NCI-H187 treated with DMSO at 0.1 percent for 48 hours (cell line): ENCODE measurements at places on chromosomes 5 and 9.

- DNase-seq, result no peak
Observed at GRCh38 chr5:33032271-33033070, 321.4 kb downstream of the NPR3 start.

- no peak for DNase-seq
Observed at GRCh38 chr5:172441262-172441751, 13.0 kb downstream of the SH3PXD2B start.

- DNase-seq, result no peak
Observed at GRCh38 chr9:34338665-34339385, 9.5 kb downstream of the NUDT2 start.

- DNase-seq, result no peak
Observed at GRCh38 chr5:150175536-150175935, 9.0 kb downstream of the CDX1 start.

GRCh38 chr5:21391506-21391905, 1403.5 kb upstream of the CDH18 start:
- no peak for DNase-seq

DNA sequence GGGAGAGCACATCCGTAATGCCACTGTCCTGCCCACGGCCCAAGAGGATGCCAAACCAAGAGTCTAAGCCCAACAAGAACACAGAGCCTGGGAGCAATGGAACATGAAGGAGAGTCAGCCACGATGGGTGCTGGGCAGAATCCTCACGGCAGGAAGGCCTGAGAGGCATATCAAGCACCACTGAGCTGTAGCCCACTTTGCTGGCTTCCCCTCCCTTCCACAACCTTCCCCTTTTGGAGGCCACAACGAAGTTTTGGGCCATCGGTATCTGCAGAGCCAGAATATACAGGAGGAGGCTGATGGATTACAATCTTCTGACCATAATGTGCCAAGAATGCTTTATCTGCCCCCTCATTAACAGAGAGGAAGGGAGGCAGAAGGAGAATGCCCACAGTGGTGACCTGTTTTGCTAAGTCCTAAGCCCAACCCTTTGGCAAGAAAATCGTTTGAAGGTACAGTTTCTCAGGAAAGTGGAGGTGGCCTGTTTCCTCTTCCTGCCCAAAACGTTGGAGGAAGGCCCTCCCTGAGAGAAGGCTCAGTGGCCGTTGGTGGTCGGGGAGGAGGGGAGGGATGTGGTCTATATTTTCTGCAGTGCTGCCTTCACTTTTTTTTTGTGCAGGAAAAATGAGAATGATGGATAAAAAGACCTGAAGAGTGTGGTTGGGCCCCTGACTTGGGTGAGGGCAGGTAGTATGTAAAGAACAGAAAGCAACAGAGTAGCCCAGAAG, 26.2 kb downstream of the MACROH2A1 start:
- DNase-seq, result no peak

- DNase-seq, result no peak
Observed at GRCh38 chr5:9207817-9208418, 338.0 kb downstream of the SEMA5A start.

GRCh38 chr9:79164406-79164805, 407.4 kb upstream of the TLE4 start:
- DNase-seq, result no peak

DNA sequence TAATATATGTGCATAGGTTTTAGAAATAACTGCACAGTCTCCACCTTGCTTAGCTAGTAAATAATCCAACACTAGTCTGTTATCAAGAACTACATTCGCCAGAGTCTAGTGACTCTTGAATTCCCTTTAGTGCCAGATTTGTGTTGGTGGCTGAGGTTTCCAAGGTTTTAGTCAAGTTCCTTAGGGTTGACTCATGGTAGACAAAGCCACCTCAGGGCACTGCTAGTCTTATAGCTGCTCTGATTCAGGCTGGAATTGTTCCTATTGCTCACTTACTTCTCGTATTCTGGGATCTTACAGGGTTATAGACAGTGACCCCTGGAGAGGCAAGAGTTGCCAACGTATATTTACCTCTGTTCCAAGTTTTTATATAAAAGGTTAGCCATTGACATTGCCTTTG, 1369.8 kb upstream of the CDH9 start:
- no peak for DNase-seq

DNA sequence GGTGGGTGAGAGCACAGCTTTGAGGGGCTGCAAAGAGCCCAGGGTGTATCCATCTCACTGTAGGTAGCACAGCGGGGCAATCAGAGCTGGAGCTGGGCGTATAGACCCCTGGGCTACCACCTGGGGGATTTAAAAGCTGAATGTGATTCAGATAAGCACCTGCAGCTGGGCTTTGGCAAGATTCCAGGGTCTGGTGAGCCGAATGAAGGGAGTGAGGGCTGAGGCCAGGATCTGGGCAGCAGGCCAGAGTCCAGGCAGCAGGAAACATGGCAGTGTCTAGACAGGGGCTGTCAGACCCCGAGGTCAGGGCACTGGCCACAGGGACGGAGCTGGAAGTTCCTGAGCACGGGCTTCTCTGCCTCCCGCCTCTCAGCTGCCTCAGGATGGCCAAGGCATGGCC, 8.7 kb downstream of the ASS1 start:
- no peak for DNase-seq

- DNase-seq, result no peak
Observed at GRCh38 chr5:124790301-124790894, 44.0 kb upstream of the ZNF608 start.

- DNase-seq, result no peak
Observed at GRCh38 chr5:132265336-132266030, 8.0 kb downstream of the PDLIM4 start.

- DNase-seq, result no peak
Observed at GRCh38 chr5:55626790-55627189, 85.3 kb downstream of the SLC38A9 start.

DNA sequence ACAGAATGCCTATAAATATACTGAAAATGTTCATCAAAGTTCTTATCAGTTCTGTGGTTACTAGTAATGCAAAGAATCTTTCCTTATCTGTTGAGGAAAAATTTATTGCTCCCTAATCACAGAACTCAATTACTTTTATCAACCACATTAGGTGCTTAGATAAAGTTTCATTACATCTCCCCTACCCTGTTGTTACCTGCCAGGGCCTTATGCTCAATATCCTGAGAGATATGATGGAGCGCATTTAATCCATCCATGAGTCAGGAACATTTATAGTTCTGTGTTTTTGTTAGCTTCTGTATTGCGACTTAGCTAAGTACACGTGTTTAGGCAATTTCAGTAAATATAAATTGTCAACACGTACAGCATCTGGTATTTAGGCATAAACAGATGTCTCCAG, 164.3 kb upstream of the ST8SIA4 start:
- no peak for DNase-seq

- DNase-seq, result no peak
Observed at GRCh38 chr5:149445739-149446369, 66.8 kb upstream of the IL17B start.

GRCh38 chr5:169268019-169268418, 32.9 kb downstream of the SLIT3 start:
- no peak for DNase-seq

DNA sequence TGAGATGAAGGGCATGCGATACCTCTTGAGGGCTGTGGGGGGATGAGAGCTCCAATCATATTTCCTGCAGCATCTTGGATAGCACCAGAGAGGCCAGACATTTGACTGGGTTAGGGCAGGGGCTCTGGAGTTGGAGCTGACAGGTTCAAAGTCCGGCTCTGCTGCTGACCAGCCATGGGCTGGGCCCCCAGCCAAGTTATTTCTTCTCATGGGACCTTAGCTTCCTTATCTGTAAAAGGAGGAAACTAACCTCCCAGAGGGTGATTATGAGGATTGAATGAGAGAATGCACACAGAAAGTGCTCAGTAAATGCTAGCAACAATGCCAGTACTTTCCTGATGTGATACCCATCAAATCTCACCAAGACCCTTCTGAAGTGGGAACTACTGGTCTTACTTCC, 65.2 kb upstream of the SLC25A51 start:
- DNase-seq, result no peak

DNA sequence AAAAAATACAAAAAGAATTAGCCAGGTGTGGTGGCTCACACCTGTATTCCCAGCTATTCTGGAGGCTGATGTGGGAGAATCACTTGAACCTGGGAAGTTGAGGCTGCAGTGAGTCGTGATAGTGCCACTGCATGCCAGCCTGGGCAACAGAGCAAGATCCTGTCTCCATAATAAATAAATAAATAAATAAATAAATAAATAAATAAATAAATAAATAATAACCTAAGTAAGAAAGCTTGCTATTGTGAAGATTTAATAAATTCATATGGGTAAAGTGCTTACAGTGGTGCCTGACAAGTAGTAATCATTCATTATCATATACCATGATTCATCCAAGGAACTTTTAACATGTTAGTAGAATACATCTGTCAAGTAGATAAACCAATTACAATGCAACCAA, 13.4 kb downstream of the SVEP1 start:
- no peak for DNase-seq

- DNase-seq, result no peak
Observed at GRCh38 chr5:1883120-1883924, 597 bp upstream of the IRX4 start.

DNA sequence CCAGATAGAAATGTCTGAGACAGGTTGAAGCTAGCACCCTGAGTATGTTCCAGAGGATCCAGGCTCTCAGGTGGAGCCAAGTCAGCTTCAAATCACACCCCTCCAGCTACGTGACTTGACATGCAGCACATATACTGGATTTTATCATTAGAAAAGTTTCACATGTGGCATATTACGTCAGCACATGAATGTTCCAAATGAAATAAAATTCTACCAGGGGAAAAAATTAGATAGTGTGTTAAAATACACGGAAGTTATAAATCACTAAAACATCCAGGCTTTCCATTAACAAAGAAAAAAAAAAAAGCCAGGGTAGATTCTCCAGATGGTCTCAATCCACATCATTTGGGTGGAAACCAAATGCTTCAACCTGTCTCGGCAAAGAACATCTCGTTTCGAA, 251.6 kb downstream of the MPDZ start:
- DNase-seq, result no peak

- DNase-seq, result no peak
Observed at GRCh38 chr5:33046091-33046490, 335.0 kb downstream of the NPR3 start.

DNA sequence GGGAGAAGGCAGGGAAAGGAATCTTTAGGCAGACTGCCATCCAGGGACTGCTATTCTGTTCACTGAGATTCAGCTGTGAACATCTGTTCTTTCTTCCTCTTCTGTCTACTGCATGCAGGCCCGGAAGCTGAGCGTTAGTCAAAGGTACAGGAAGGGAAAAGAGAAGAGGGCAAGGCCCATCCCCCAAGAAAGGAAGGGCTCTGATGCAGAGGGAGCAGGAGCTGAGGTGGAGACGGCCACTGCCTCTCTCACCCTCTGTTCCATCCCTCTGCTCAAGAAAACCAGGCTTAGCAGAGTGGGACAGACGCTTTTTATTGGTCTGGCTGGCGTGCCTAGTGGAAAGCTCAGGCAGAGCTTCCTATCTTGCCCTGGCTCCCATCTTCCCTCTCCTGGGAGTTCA, 57.6 kb downstream of the PFDN1 start:
- no peak for DNase-seq

DNA sequence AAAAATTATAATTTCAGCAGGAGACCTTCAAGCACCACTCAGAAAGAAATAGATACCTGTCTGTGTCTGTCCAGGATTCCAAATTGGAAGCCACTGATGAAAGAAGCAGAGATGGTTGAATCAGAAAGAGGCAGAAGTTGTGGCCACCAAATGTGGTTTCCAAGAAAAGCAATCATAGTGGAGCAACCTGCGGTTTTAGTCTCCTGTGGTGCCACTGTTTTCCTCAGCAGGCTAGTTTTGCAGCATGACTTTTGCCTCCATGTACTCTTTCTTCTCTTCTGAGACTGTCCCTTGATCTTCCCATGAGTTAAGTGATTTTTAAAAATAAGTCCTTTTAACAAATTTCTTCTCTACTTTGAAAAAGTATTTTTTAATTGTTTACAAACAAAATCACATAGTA, 535.8 kb downstream of the CYLC2 start:
- DNase-seq, result no peak

- DNase-seq, result no peak
Observed at GRCh38 chr5:82911910-82912309, 165.3 kb downstream of the TMEM167A start.

DNA sequence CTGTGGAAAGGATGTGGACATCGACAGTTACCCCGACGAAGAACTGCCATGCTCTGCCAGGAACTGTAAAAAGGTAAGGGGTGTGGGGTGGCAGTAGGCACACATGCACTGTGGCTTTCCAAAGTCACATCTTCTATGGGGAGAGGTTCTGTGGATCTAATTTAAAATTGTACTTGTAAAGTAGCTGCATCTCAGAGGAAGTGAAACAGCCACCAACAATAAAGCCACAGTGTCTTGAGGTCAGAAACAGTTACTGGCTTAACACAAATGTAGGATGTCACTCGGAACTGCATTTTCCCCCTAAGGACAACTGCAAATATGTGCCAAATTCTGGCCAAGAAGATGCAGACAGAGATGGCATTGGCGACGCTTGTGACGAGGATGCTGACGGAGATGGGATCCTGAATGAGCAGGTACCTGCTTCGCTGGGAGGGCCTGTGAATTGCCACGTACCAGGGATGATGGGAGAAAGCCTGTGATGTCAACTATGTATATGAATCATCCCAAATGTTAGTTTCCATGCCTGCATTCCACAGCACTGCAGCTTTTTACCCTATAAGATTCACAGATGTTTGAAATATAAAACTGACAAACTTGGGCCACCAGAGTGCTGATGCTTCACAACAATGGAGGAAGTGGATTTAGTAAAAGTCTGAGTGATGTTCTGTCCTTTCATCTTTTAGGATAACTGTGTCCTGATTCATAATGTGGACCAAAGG, 35.3 kb downstream of the THBS4 start:
- DNase-seq, result no peak

DNA sequence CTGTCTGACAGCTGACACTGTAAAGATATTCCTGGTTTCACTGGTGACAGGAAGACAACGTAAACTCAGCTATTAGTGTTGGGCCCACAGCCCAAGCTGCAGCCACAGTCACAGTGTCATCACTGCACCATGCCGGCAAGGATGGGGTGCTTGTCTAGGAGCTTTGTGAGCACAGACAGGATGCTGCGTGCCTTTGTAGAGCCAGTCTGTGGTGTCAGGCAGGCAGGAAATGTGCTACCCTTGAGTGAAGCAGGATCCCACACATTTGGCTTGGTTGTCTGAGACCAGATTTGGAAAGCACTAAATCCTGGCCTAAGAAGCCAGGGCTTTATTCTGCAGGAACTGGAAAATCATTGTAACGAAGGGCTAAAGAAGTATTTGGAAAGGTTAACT, 121.6 kb upstream of the ADAMTS16 start:
- no peak for DNase-seq

DNA sequence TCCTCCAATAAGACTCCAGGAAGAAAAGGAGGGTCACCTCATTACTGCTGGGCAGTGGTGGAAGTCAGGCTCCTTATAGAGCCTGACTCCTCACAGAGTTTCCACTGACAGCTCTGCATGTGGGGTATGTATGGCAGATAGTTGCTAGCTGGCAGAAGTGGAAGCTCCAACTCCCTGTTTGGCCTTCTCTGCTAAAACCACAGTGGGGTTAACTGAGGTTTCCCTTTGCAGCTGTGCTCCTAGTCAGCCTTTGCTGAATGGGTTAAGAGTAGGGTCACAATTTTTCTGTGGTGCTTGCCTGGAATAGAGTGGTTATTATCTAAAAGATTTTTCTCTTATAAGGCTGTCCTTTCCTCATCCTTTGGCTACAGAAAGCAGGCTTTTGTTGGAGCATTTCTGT, 327.5 kb downstream of the FBXL17 start:
- no peak for DNase-seq
